Prostate gland (tissue), 2 donors: ENCODE measurements at places on chromosomes 6 and 20.

- no peak for DNase-seq
Measured at GRCh38 chr6:36122495-36123269, 7.6 kb upstream of the MAPK13 start.

DNA sequence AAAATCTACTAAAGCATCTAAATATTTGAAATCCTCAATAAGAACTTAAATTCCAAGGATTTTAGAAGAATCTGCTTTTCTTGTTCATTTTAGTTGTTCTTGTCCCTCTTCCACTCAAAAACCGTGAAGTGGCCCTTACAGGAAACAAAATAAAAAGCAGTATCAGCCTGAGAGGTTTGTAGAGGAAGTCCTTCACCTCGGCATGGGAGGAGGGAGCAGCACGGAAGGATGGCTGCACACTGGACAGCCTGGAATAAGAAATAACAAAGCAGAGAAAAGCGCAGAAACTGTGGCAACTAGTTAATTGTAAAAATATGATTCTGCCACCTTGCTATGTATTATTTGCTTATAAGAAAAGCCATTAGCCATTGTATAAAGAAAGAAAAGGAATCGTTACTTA, 46.1 kb downstream of the RALGAPA2 start:
- no peak for DNase-seq

- no peak for DNase-seq
Measured at GRCh38 chr6:73182021-73182607, 43.2 kb downstream of the KHDC1L start.

DNA sequence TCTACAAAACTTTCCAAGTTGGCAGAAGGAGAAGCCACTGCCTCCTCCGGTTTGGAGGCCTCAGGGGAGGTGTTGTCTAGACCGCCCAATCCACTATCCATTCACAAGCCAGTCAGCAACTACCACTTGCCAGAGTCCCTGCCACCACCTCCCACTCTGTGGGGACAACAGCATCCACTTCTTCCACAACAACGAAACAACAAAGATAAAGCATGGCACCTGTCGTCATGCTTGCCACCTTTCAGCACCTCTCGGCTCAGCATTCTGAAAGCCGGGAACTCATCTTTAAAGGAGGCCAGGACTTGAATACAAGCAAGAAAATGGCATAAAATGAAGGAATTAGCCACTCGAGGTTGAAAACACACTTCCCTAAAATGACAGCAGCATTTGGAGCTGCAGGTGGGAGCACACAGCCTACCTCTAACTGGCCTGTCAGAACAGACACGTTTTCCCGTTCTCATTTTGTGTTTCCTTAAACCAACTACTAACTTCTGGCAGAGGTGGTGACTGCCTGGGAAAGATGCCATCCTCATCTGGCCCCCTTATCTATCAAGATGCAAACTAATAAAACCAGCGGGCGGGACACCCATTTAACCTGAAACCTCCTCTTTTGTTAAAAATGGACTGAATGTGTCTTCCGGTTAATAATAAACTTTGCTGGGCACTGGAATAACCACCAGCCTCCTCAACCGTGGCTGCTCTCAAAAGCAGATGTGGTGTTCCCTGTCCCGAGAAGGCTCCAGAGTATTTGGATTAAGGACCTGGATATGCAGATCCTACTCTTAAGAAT, 21.7 kb downstream of the YTHDF1 start:
- DNase-seq, result no peak

GRCh38 chr6:106608080-106608668, 21.1 kb downstream of the RTN4IP1 start:
- DNase-seq, result peak; percentile 31

- no peak for DNase-seq
Measured at GRCh38 chr6:133959667-133960368, 6.8 kb downstream of the TBPL1 start.

DNA sequence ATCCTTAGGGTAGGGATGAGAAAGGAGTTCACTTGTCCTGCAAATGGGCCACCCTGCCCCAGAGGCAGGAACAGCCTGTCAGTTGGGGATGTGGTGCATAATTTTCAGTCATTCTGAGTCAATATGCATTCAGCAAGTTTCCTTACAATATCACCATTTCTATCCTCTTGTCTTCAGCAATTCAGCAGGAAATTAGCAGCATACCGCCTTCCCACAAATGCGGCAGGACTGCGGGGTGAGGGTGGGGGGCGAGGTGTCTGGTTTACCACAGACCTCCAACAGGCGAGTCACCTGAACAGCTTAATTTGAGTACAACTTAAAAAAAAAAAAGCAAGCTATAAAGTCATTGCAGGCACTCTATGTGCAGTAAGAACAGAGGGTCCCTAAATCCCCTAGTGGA, 126.8 kb downstream of the MAP3K7 start:
- no peak for DNase-seq
